ENCODE measurements at places on chromosomes 3 and 15. TPM values are rescaled to one million over a fixed set of nuclear protein-coding genes. Genes with fewer than 3 reads are reported as not detected.

- DNase-seq, result no peak
These were observed 72.3 kb downstream of the CORO2B start for GRCh38 chr15:68650901-68651709.

DNA sequence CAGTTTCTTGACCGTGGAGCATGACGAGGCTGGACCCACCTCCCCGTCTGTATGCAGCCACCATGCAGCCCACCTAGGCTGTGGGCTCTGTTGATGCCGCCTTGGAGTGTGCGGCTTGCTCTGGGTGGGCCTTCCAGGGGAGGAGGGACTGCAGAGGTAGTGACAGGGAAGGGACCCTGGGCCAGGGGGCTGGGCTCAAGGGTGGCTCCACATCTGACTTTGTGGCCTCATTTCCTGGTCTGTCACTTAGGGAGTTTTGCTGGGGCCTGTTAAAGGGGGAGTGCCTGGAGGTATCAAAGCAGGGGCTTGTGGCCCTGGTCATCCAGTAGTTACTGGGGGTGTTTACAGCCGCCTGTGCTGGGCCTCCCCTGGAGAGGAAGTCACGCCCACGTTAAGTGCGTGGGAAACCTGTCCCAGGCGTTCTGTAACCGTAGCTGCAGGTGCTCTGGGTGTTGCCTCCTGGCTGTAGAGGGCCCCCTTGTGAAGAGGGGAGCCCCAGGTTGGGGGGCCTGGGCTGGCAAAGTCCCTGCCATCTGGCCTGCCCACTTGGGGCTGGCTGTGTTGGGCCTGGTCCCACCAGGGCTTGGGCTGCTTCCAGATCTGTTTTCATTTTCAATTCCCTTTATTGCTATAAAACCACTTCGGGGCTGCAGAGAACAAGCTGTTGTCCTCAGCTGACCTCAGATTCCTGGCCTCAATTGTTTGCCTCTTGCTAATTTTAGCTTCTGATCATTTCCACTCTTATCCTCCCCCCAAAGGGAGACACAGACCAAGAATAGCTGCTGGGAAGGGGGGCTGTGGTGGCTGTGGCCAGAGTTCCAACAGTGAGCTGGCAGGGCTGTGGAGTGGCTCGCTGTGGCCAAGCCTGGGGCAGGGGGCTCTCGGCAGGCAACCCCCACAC, 26.5 kb downstream of the KLF13 start:
- peak; percentile 65 for DNase-seq

- no peak for DNase-seq
These were observed 157.0 kb downstream of the GABRG3 start for GRCh38 chr15:27127815-27128570.

GRCh38 chr3:141167681-141168080, 63.9 kb upstream of the PXYLP1 start:
- DNase-seq, result no peak

- no peak for DNase-seq
These were observed 76.3 kb downstream of the SMARCC1 start for GRCh38 chr3:47705391-47705790.

The KLHL6 gene
- polyA plus RNA-seq, result not detected

The HRG gene
- 0.31 TPM for polyA plus RNA-seq

DNA sequence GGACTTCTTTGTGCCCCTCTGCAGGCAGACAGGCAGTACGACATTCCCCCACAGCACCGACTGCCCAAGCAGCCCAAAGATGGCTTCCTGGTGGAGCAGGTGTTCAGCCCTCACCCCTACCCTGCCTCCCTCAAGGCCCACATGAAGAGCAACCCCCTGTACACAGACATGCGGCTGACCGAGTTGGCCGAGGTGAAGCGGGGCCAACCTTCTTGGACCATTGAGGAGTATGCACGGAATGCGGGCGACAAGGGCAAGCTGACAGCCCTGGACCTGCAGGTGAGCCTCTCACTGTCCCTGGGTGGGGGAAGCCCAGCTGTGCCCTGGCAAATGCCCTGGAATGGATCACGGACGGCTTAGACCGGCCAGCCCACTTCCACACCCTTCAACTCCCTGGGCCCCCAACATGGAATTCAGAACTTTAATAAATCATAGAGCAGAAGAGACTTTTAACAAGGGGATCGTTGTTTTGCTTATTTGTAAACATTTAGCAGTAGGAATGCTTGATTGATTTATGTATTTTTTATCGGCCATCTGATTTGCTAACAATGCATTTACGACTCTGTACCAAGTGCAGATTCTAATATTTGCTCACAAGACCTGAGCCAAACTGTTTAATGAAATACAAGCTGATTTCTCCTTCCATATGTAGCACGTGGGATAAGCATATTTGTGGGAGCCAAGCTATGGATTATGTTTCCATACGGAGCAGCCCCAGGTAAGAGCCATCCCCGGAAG, 31.1 kb downstream of the MINAR1 start:
- DNase-seq, result no peak

- DNase-seq, result no peak
These were observed 182.5 kb downstream of the OPA1 start for GRCh38 chr3:193775421-193776077.

- no peak for DNase-seq
These were observed 46.6 kb downstream of the CEP70 start for GRCh38 chr3:138547342-138547975.

GRCh38 chr3:171092467-171092911, 66.0 kb upstream of the SLC2A2 start:
- no peak for DNase-seq

The P2RY1 gene
- polyA plus RNA-seq, result 10.5 TPM

DNA sequence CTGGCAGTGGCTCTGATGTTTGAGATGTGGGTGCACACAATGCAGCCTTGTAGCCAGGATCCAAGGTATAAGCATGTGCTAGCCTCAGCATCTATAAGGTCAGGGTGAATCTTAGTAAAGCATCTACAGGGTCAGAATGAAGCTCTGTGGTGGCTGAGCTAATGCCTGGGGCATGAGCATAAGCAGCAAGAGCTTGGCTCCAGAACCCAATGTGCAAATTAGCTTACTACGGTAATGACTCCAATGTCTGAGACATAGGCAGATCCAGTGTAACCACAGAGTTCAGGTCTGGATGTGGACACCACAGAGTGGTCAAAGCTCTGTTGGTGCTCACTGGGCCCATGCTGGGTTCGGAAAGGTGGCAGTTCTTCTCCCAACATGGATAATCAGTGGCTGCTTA, 304.5 kb upstream of the NECTIN3 start:
- DNase-seq, result no peak
